ENCODE measurements at places on chromosomes 3 and 15. TPM values are rescaled to one million over a fixed set of nuclear protein-coding genes. Genes with fewer than 3 reads are reported as not detected.

DNA sequence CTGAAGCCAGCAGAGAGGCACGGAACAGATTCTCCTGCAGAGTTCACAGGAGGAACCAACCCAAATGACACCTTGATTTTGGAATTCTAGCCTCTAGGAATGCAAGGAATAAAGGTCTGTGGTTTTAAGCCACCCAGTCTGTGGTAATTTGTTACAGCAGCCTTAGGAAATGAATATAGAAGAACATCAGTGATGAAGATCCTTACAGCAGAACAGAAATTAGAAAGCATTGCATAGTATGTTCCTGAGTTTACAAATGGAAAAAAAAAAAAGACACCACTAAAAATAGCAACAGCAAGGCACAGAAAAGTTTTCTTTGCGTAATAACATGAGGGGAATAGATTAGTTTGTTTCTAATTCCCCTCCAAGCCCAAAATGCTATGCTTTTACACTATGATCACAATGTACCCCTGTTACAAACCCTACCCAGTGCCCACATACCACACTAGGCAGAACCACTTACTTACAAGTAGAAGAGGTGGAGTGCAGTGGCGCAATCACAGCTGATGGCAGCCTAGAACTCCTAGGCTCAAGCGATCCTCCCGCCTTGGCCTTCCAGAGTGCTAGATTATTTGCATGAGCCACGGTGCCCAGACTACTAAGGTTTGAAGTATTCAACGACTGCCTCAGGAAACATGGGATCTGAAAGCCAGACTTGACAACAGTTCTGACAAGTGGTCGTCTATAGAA is 84.3 kb downstream of the SHQ1 start:
- H3K4me1 ChIP-seq, result peaks cover 11% of the 10 kb centered on the region
- no peaks in the 10 kb centered on the region for H3K27me3 ChIP-seq
- H3K36me3 ChIP-seq, result no peaks in the 10 kb centered on the region

DNA sequence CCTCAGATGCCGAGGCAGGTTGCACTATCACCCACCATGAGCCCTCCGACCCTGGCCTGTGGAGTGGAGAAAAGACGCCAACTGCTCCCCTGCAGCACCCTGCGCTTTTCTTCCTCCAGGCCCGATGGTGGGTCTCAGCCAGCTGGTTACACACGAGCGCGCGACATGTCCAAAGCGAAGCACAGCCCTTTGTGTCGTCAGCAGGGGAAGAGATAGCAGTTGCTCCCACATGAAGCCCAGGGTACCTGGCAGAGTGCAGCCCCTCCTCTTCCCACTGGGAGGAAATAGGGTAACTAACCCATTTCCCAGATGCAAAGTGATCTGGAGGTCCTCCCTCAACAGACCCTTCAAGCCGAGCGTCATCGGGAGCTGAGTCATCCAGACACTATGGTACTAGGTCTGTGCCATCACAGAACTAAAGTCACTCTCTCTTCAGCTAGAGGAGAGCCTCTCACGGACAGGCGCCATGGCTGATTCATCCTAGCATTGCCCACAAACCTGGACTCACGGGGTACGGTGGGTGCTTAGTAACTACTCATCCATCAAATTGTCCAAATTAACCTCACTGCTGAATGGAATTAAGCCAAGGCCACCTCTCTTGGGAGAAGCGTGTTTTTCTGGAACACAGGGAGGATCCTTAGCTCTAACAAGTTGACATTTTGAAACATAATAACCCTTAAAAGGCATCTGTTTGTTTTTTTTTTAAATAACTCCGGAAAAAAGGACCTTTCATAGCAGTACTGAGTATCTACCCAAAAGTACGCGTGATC is 45.2 kb upstream of the BDH1 start:
- peaks cover 17% of the 10 kb centered on the region for H3K4me1 ChIP-seq
- H3K27me3 ChIP-seq, result no peaks in the 10 kb centered on the region
- H3K4me3 ChIP-seq, result no peak overlapping the region
- H3K36me3 ChIP-seq, result peaks cover 33% of the 10 kb centered on the region
- DNase-seq, result no peak

DNA sequence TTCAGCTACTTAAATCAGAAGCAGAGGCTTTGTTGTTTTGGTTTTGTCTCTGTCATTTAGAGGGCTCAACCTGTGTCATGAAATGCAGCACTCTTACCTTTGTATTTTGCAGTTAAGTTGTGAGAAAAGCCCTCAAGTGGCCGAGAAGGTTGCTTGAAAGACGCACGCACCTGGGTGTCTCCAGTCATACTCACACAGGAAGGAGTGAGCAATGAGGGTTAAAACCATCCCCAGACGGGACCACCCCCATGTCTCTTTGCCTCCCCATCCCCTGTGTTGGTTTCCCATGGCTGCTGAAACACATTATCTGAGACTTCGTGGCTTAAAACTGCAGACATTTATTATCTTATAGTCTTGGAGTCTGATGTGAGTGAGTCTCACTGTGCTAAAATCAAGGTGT is 376.1 kb upstream of the CFAP20DC start:
- no peaks in the 10 kb centered on the region for H3K36me3 ChIP-seq
- no peaks in the 10 kb centered on the region for H3K27me3 ChIP-seq
- H3K27ac ChIP-seq, result no peak overlapping the region
- no peak for DNase-seq
- no peaks in the 10 kb centered on the region for H3K4me1 ChIP-seq
- H3K4me3 ChIP-seq, result no peak overlapping the region

DNA sequence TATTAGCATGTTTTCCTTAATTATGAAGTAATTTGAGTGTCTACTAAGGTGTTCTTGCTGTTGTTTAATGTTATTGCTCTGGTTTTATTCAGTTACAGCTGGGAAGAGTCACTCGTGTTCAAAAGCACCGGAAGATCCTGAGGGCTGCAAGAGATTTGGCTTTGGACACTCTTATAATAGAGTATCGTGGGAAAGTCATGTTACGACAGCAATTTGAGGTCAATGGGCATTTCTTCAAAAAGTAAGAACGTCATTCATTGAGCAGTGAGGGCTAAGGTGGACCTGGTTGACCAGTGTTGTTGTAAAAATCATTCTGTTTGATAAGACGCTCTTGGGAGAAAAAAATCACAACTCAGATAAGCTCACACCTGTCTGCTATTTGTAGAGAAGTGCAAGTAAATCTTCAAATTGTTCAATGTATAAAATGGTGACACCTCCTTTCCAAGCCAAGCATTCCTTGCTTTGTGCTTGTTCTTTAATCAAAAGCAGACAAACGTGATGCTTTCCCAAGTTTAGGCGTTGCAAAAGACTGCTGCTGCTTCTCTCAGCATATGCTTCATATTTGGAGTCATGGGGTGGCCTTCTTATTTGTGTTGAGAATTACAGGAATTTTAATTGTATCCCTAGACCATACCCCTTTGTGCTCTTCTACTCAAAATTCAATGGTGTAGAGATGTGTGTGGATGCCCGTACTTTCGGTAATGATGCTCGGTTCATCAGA is 44.2 kb downstream of the SETD5 start:
- no peak for DNase-seq
- H3K27ac ChIP-seq, result no peak overlapping the region
- H3K36me3 ChIP-seq, result peaks cover 41% of the 10 kb centered on the region
- H3K27me3 ChIP-seq, result no peaks in the 10 kb centered on the region
- no peak overlapping the region for H3K4me3 ChIP-seq
- H3K4me1 ChIP-seq, result no peaks in the 10 kb centered on the region

The C15orf62 gene
- 0.20 TPM for total RNA-seq

DNA sequence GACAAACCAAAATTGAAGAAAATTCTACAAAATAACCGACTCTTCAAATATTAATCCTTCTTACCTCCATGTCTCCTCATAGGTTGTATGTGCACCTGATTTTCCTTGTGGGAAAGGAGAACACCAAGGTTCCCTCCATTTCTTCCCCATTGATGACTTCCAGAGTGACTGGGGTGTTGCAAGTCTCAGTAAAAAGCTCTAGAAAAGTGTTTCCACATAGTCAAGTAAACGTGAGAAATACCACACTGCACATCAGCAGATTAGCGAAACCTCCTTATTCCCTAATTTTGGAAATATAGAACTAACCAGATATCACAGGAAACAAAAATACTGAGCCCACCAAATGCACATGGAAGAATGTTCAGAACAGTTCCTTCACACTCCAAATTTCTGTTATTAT is 4.9 kb upstream of the RPN1 start:
- no peaks in the 10 kb centered on the region for H3K27me3 ChIP-seq
- H3K4me1 ChIP-seq, result no peaks in the 10 kb centered on the region
- no peak overlapping the region for H3K4me3 ChIP-seq
- H3K27ac ChIP-seq, result no peak overlapping the region
- DNase-seq, result no peak
- H3K36me3 ChIP-seq, result no peaks in the 10 kb centered on the region

The WDR93 gene
- total RNA-seq, result 0.69 TPM

The GPR62 gene
- total RNA-seq, result 4.6 TPM

The SYNM gene
- total RNA-seq, result 32.5 TPM

- H3K36me3 ChIP-seq, result no peaks in the 10 kb centered on the region
- H3K27ac ChIP-seq, result no peak overlapping the region
- no peaks in the 10 kb centered on the region for H3K27me3 ChIP-seq
- H3K4me3 ChIP-seq, result no peak overlapping the region
- DNase-seq, result no peak
Observed at GRCh38 chr3:4351164-4351855, 48.1 kb downstream of the SETMAR start.

- H3K4me1 ChIP-seq, result no peaks in the 10 kb centered on the region
- no peak overlapping the region for H3K27ac ChIP-seq
- H3K36me3 ChIP-seq, result no peaks in the 10 kb centered on the region
- no peak overlapping the region for H3K4me3 ChIP-seq
Observed at GRCh38 chr3:167930453-167930852, 165.3 kb downstream of the GOLIM4 start.

DNA sequence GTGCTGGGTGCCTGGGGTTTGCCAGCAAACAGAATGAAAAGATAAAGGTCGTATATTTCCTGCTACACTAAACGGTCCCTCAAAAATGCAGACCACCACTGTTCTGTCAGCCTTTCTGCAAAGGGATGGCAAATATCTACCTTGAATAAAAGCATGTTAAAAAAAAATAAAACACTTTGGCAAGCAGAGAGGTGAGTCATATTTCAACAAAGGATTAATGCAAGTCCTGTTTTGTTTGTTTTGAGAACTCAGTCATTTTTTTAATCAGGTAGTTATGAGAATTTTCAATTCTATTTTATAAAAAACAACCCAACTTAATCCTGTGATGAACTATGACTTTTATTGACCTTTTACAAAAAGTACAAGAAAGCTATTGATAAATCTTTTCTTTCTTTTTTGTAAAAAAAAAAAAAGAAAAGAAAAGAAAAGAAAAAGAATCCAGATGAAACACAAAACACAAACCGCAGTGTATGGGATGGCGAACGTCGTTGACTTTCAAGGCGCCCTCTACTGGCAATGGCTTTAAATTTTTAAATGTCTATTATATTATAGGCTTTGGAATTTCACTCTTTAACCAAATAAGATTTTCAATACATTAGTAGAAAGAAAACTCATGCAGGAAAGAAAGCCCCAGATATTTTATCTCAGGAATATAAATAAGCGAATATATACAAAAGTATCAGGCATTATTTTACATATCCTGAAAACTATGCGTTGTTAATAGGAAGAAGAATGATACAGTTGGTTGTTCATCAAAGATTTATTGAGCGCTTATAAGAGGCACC is 87.8 kb downstream of the NCEH1 start:
- no peak overlapping the region for H3K27ac ChIP-seq
- H3K4me3 ChIP-seq, result no peak overlapping the region
- H3K27me3 ChIP-seq, result no peaks in the 10 kb centered on the region
- no peaks in the 10 kb centered on the region for H3K4me1 ChIP-seq

- H3K27ac ChIP-seq, result no peak overlapping the region
- peaks cover 2% of the 10 kb centered on the region for H3K36me3 ChIP-seq
- DNase-seq, result no peak
- peaks cover 10% of the 10 kb centered on the region for H3K4me1 ChIP-seq
- H3K27me3 ChIP-seq, result peaks cover 16% of the 10 kb centered on the region
Observed at GRCh38 chr15:64917211-64917610, 5.5 kb downstream of the ANKDD1A start.

GRCh38 chr3:21909096-21909495 is 158.1 kb upstream of the ZNF385D start:
- DNase-seq, result no peak
- no peaks in the 10 kb centered on the region for H3K36me3 ChIP-seq
- no peak overlapping the region for H3K27ac ChIP-seq
- no peaks in the 10 kb centered on the region for H3K27me3 ChIP-seq
- H3K4me3 ChIP-seq, result no peak overlapping the region
- H3K4me1 ChIP-seq, result no peaks in the 10 kb centered on the region

The PODXL2 gene
- total RNA-seq, result 102 TPM

DNA sequence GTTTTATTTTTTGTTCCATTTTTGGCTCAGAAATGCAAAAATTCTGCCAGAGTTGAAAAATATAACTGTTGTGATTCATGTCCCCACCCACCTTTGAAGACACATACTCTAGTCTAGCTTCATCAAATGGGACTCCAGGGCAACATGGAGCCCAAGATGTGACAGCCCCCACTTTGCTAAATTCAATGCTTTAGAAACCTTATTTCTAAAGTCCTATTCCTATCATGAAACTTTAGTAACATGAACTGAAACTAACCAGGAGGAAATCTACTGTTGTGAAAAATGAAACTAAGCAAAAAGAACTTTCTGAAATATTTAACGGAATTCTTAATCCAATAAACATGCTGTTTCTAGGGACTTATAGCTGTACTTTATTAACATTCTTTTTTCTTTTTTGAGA is 20.3 kb downstream of the UBP1 start:
- peaks cover 25% of the 10 kb centered on the region for H3K36me3 ChIP-seq
- DNase-seq, result no peak
- H3K27ac ChIP-seq, result no peak overlapping the region
- no peaks in the 10 kb centered on the region for H3K4me1 ChIP-seq

DNA sequence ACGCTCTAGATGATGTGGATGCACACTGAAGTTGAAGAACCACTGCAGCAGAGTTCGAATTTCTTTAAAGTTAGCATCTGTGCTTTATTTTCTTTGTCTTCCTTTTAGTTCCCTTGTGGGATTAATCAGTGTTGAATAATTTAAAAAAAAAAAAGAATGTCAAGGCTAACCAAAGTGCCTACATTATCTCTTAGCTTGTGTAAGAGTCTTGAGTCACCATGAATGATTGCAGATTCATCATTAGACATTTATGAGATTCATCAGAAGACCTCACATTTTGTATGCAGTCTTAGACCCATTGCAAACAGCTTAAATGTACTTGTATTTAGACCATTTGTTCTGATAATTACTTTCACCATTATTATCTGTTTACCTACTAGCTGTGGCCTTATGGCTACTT is 182.2 kb downstream of the FNDC3B start:
- H3K4me3 ChIP-seq, result no peak overlapping the region
- H3K36me3 ChIP-seq, result no peaks in the 10 kb centered on the region
- H3K27ac ChIP-seq, result no peak overlapping the region
- peaks cover 3% of the 10 kb centered on the region for H3K4me1 ChIP-seq
- no peak for DNase-seq

GRCh38 chr3:20480786-20481365 is 294.9 kb upstream of the SGO1 start:
- DNase-seq, result no peak
- no peak overlapping the region for H3K27ac ChIP-seq
- no peaks in the 10 kb centered on the region for H3K4me1 ChIP-seq
- H3K27me3 ChIP-seq, result no peaks in the 10 kb centered on the region
- H3K4me3 ChIP-seq, result no peak overlapping the region

DNA sequence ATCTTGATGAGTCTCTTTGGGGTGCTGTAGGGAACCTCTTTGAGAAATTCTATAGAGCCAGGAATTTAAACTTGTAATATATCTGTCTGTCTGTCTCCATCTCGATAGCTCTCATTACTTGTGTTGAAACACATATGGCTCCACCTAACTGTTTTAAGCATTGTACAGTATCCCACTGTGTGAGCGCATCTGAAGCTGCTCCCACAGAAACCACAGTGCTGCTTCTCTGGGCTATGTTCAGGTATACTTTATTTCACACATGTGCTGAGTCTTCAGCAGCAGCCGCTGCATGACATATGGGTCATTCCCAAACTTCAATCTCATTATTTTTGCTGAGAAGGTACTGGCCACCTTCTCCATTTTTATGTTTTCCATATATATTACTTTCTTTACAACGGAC is 63.9 kb downstream of the MCTP2 start:
- H3K27me3 ChIP-seq, result no peaks in the 10 kb centered on the region
- no peak overlapping the region for H3K27ac ChIP-seq
